ENCODE measurements at places on chromosomes 3 and 15.

- DNase-seq, result no peak
Observed at GRCh38 chr3:133428552-133428951, 28.7 kb downstream of the BFSP2 start.

DNA sequence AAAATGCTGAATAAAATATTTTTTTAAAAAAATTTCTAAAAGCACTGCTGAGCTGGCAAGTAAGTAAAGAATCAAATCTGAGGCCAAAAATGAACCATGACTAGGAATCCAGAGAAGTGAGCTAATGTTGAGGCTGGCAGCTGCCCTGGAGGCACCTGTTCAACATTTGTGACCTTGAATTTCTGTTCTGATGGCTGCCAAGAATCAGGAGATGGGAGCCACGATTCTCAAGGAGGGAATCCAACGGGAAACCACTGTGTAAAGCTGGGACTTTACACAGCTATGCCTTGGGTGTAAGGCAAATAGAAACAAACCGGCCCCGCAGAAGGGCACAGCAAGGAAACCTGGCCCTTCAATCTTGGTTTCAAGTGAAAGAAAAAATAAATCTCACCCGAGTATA lies 22.7 kb downstream of the HEG1 start:
- DNase-seq, result no peak

DNA sequence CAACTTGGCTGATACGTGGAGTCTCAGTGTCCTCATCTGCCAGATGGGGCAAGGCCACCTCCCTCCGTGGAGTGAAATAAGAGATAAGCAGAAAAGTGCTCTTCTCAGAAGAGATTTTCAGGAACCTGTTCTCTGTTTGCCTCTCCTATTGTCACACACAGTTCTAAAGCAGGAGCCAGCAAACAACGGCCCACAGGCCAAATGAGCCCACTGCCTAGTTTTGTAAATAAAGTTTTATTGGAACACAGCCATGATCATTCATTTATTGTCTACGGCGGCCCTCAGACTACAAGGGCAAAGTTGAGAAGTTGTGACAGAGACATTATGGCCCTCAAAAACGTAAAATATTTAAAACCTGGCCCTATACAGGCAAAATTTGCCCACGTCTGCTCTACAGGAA lies 256.8 kb upstream of the IGF1R start:
- DNase-seq, result no peak

DNA sequence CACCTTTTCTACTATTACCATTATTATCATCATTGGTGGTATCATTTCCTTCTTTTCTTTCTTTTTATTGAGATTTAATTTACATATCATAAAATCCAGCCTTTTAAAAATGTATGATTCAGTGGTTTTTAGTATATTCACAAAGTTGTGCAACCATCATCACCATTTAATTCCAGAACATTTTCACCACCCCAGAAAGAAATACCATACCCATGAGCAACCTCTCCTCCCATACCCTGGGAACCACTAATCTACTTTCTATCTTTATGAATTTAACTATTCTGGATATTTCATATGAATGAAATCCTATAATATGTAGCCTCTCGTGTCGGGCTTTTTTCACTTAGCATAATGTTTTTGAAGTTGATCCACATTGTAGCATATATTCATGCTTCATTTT lies 29.1 kb downstream of the AAGAB start:
- DNase-seq, result peak; percentile 88

DNA sequence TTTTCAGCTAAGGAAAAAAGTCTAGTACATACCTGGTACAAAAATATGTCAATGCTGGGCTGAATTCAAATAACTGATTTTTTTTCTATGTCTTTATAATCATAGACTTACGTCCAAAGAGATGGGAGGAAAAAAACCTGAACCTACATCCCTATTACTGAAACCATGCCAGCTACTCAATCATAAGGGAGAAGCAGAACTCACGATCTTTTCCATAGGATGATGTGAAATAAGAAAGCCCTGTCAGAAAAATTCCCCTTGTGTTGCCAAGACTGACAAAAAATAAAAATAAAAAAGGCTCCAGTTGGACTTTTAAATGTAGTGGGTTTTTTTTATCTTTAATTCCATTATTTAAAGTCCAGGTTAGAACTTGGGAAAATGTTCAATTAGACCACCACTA lies 3.3 kb downstream of the MSL2 start:
- DNase-seq, result no peak

- peak; percentile 66 for DNase-seq
Observed at GRCh38 chr15:34889476-34889875, 80.1 kb downstream of the AQR start.
